ENCODE measurements at places on chromosomes 12 and 14. TPM values are rescaled to one million over a fixed set of nuclear protein-coding genes. Genes with fewer than 3 reads are reported as not detected.
A peak's percentile ranks its signal among the peaks of the same experiment; 100 is the strongest.

DNA sequence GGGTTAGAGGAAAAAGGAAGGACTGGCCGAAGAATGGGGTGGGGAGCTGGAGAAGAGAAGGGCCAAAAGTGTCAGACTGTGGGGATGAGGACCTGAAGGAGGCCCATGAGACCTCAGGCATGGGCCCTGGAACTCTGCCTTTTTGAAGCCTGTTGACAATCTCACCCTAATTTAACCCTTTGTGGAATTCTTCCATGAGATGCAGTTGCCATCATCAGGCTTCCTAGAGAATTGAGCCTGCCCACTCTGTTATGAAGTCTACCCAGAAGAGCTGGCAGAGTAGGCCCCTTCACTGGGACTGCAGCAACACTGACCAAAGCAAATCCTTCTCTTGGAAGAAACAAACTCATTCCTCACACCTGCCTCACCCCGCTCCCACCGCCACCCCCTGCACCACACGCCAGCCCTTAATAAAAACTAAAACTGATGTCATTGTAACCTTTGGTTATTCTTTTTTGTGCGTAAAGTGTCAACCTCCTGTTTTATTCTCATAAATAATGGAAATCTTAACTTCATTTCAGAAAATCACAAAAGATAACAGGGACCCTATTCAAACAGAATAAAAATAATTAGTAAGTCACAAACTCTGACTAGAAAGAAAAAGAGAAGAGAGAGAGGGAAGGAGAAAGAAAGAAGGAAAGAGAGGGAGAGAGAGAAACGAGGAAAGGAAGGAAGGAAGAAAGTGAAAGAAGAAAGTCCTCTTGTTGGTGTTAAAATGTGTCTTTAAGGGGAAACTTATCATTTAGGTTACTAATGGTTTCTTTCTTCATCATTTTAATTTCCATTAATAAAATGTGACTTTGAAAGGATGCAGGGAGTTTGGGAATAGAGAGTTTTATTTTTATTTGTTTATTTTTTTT, 61.3 kb downstream of the CRADD start:
- H3K27me3 ChIP-seq, result no peaks in the 10 kb centered on the region
- no peak for DNase-seq
- H3K4me3 ChIP-seq, result peak overlapping the region; percentile 37
- H3K36me3 ChIP-seq, result no peaks in the 10 kb centered on the region

Gene KRT75
- total RNA-seq, result not detected

Gene KCNK13
- not detected for total RNA-seq

GRCh38 chr12:108694812-108695278, 36.5 kb downstream of the CORO1C start:
- H3K36me3 ChIP-seq, result peaks cover 18% of the 10 kb centered on the region
- H3K4me3 ChIP-seq, result no peak overlapping the region
- peak overlapping the region; percentile 95 for H3K27ac ChIP-seq
- peaks cover 81% of the 10 kb centered on the region for H3K4me1 ChIP-seq
- no peaks in the 10 kb centered on the region for H3K27me3 ChIP-seq
- DNase-seq, result no peak

DNA sequence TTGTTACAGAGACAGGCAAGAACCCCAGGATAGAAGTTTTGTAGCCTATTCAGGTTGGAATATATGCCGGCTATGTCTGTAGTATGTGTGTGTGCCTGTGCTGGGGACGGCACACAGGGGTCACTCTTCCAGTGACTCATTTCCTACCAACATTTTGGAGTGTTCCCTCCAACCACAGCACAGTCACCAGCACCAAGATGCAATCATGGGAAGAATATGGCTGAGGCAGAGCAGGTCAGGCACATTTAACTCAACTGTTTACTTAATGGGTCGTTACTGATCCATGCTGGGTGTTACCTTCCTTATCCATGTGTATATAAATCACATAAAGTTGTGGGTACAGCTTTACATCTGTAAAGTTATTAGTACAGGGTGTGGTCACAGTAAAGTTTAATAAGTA, 178.3 kb downstream of the PRKD1 start:
- no peak overlapping the region for H3K4me3 ChIP-seq
- H3K27me3 ChIP-seq, result no peaks in the 10 kb centered on the region

Gene RAD9B
- total RNA-seq, result 4.2 TPM

Gene AMIGO2
- 0.48 TPM for total RNA-seq

GRCh38 chr12:10909462-10909861, at the start of gene TAS2R13:
Gene TAS2R13 (minus strand): TSS chr12:10909562. CDS start chr12:10909298, 264 bp downstream.
- no peak for DNase-seq
- no peak within 1 kb of the TSS for H3K4me3 ChIP-seq
- no peaks in the 10 kb centered on the region for H3K4me1 ChIP-seq
- H3K27me3 ChIP-seq, result no peaks in the 10 kb centered on the region

Gene DPPA3
- total RNA-seq, result not detected

Gene SIRT4
- total RNA-seq, result 7.7 TPM

Gene KRT78
- total RNA-seq, result not detected

All from psoas muscle (tissue), 8 donors.